ENCODE measurements at places on chromosomes 12 and 14.

DNA sequence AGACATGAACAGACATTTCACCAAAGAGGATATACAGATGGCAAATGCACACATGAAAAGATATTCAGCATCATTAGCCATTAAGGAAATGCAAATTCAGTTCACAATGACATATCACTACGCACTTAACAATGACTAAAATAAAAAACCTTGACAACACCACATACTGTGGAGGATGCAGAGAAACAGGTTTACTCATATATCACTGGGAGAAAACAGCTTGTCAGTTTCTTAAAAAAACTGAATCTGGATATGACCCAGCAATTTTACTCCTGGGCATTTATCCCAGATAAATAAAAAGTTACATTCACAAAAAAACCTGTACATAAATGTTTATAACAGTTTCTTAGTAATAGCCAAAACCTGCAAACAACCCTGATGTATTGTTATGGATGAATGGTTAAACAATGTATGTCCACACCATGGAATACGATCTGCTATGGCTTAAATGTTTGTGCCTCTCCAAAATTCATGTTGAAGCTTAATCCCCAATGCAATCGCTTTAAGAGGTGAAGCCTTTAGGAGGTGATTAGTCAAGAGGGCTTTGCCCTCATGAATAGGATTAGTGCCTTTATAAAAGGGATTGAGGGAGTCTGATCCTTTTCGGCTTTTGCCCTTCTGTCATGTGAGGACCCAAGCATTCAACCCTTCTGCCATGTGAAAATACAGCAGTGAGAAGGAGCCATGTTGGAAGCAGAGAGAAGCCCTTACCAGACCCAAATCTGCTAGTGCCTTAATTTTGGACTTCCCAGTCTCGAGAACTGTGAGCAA is 36.0 kb upstream of the PPP4R3A start:
- no peak for DNase-seq

- no peak for DNase-seq
Observed at GRCh38 chr12:64139021-64139420, 83.1 kb downstream of the KICS2 start.

GRCh38 chr14:59897757-59898383 is 22.1 kb upstream of the LRRC9 start:
- DNase-seq: no peak

- no peak for DNase-seq
Observed at GRCh38 chr12:48028541-48029431, 24.5 kb upstream of the COL2A1 start.

DNA sequence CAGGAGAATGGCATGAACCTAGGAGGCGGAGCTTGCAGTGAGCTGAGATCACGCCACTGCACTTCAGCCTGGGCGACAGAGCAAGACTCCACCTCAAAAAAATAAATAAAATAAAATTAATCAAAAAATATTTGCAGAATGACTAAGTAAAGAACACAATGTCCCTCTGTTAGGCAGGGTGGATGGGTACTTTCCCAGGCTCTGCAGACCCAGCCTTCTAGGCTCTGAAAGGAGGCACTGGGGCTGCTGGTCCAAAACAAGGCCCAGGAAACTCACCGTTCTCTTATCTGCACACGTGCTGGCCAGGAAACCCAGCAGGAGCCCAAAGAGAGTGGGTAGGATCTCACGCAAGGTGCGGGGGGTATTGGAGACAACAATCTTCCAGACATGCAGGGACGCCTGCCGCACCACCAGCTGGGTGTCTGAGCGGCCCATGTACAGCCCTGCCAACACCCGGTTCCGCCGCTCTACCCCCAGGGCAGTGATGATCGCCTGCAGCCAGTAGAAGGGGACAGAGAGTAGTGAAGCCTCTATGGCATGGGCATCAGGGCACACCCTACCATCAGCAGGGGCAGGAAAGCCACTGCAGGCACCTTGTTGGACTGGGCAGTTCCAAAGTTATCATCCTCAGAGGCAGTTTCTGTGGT is 25.8 kb upstream of the RAB35 start:
- DNase-seq: no peak

- no peak for DNase-seq
Observed at GRCh38 chr12:30996255-30996654, 69.7 kb downstream of the TSPAN11 start.

- no peak for DNase-seq
Observed at GRCh38 chr12:71158361-71158882, 623 bp upstream of the TSPAN8 start.

GRCh38 chr14:51069055-51069454 is 25.9 kb downstream of the TRIM9 start:
- no peak for DNase-seq
